GM23338 (cell line): ENCODE measurements at places on chromosomes 16 and 17. TPM values are rescaled to one million over a fixed set of nuclear protein-coding genes. Genes with fewer than 3 reads are reported as not detected.

The CXCL16 gene
- total RNA-seq, result 4.1 and 6.8 TPM in 2 replicates

The TEKT5 gene
- 0.19 and 0.52 TPM in 2 replicates for total RNA-seq

- peak; percentile 92 for DNase-seq
These were observed 34.8 kb downstream of the CBFA2T3 start for GRCh38 chr16:88941913-88942909.

DNA sequence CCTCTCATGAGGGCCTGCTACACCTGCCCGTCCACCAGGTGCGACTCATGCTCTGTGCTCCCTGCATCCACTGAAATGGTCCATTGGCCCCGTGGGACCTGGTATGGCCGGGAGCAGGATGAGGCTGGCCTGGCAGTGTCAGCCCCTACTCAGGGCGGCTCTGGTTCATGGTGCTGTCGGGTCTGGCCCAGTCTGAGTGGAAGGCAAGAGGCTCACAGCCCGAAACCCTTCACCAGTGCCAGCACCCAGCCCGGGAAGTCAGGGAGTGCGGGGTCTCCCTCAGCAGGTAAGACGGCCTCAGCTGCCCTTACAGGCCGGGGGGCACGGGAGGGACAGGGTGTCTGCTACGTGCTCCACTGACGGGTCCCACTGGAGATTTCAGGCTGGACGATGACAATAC, 40.5 kb upstream of the RASD1 start:
- DNase-seq, result no peak

- no peak for DNase-seq
These were observed 306.7 kb upstream of the XYLT1 start for GRCh38 chr16:17777408-17777863.

DNA sequence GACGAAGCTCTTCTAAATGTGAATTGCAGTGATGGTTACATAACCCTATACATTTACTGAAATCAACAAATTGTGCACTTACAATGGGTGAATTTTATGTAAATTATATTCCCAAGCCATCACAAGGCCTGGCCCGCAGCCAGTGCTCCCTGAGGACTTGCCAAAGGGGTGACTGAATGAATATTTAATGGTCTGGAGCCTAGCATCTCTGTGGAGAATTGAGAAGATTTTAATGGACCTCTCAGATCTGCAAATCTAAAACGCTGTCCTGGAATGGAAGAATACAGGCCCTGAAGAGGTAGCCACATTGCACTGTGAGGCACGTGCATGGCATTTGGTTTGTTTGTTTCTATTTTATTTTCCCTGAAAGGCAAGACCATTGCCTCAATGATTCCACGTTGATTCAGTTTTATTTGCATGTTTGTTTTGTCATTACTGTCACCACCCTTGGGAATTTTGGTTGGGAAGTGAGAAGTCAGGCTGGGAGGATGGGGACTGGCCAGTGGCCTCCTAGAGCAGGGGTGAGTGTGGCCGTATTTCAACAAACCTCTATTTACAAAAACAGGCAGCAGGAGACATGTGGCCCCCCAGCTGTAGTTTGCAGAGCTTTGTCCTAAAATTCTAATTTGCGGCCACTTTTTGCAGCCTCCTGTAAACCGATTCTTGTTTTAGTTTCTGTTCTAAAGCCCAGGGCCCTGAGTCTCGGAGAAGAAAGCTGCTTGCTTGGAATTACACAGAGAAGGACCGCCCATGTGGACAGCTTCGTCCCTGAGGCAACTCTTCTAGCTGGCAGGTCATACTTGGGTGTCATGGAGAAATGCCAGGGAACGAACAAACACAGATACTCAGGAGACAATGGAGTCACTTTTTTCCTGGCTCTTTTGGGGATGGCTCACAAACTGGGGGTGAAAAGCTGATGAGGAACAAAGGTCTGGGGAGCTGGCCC, 40.5 kb upstream of the GCSH start:
- no peak for DNase-seq

- DNase-seq, result no peak
These were observed 22.2 kb downstream of the SLFN5 start for GRCh38 chr17:35265071-35265470.

GRCh38 chr16:86215233-86215978, 294.9 kb upstream of the FOXF1 start:
- no peak for DNase-seq
